ENCODE measurements at places on chromosomes 7 and 10. TPM values are rescaled to one million over a fixed set of nuclear protein-coding genes. Genes with fewer than 3 reads are reported as not detected.

DNA sequence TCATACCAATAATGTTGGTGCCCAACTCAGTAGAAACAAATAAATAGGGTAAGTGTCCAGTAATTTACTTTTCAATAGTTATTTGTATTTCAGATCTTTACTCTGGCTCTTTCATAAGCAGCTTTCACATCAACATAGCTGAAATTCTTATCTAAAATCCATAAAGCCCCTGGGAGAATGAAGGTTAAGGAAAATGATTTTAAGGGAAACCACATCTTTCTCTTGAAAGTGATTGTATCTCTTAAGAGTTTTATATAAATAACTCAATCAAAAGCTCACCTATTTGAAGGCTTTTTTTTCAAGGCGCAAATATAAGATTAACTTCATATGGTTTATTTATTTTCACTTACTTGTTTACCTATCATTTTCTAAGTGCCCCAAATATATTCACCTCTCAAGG is 324.4 kb downstream of the HGF start:
- no peak for DNase-seq

DNA sequence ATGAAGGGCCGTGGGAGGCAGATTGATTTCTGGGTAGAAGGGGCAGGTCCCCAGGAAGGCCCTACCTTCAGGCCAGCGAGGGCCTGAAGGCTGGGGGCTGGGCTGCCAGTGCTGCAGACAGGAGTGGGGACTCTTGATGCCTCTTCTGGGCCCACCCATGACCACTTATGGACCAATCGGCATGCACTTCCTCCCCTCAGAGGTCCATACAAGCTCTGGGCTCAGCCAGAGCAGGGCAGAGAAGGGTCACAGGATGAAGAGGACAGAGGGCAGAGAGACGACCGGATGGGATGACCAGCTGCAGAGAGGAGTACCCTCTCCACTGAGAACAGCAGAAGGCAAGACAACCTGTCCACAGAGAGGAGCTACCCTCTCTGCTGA is 120.1 kb downstream of the DYNC2I1 start:
- no peak for DNase-seq

GCK gene
- total RNA-seq: not detected

ITPRID1 gene
- total RNA-seq: not detected
